Muscle of back (tissue), 13 donors: ENCODE measurements at places on chromosomes 4 and X. TPM values are rescaled to one million over a fixed set of nuclear protein-coding genes. Genes with fewer than 3 reads are reported as not detected.

DNA sequence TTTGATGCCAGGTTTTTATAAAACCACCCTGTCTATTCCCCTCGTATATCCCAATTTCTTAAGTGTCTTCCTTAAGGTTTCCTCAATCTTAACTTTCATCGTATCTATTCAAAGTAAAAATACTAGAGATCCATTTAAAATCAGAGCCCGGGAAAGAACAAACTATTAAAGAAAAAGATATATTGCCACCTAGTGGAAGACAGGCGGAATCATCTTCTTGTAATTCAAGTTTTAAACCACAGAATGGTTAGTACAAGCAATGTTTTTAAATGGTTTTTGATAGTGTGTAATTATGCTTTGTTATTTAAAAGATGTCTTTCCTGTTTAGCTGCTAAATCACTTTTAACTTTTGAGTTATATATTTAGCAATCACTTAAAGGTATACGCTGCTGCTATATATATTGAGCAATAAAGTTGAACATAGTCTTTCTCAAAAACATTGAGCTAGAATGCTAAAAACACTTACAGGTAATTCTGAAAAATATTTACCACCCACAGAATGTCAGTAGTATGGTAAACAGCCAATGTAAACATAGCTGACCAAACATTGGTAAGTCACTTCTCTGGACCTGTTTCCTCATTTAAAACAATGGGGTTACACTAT is 18.2 kb downstream of the PRDM8 start:
- no peak for DNase-seq

DNA sequence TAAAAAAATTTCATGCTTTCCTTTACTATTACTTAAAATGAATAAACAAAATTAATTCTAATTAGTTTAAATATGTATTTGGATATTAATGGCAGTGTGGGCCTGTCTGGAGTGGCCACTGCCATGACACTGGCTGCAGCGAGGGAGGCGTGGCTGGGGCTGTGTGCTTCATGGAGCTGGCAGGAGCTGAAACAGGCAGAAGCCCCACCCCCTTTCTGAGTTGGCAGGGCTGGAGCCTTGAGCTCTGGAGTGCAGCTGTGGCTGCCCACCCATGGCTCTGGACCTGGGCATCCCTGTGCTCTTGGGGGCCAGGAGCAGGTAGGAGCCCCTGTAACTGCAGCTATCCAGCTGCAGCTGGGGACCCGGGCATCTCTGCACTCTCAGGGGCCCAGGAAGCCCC is 8.2 kb upstream of the HSD17B11 start:
- DNase-seq = no peak

DNA sequence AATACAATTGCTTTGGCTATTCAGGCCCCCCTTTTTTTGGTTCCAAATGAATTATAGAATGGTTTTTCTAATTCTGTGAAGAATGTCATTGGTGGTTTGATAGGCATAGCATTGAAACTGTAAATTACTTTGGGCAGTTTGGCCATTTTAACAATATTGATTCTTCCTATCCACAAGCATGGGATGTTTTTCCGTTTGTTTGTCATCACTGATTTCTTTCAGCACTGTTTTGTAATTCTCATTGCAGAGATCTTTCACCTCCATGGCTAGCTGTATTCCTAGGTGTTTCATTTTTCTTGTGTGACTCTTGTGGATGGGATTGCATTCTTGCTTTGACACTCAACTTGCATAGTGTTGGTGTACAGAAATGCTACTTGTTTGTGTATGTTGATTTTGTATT is 33.0 kb downstream of the ADH6 start:
- no peak for DNase-seq

DNA sequence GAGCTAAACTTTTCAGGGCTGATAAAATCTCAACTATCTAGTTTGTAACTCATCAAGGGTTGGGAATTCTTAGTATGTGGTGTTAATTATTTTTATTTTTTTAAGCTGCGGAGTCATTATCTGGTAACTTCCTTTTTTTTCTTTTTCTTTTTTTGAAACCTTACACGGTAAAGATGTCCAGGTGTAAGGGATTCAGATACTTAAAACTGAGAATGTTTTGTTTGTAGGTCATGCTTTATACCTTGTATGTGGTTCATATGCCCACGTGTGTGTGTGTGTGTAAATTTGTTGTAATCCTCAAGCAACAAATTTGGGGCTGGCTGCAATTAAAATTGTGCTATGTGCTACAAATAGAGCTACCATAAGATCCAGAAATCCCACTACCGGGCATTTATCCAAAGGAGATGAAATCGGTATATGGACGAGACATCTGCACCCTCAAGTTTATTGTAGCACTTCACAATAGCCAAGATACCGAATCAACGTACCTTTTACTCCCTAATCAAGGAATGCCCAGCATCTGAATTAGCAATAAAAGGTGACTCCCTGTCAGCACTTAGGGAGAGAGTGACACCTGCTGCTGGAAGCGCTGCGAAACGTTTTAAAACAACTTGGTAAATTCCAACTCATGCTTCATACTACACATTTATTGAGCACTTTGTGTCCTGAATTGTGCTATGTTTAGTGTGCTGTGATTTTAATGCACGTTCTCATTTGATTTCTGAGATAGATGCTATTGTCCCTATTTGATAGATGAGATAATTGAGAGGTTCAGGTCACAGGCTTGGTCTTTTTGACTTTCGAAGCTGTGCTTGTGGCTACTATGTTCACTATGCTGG is 16.1 kb downstream of the MSMO1 start:
- no peak for DNase-seq

GRCh38 chr4:25307596-25307995 is 5.0 kb upstream of the ZCCHC4 start:
- DNase-seq = no peak

- no peak for DNase-seq
Observed at GRCh38 chr4:127236889-127237288, 395.9 kb upstream of the INTU start.

DNA sequence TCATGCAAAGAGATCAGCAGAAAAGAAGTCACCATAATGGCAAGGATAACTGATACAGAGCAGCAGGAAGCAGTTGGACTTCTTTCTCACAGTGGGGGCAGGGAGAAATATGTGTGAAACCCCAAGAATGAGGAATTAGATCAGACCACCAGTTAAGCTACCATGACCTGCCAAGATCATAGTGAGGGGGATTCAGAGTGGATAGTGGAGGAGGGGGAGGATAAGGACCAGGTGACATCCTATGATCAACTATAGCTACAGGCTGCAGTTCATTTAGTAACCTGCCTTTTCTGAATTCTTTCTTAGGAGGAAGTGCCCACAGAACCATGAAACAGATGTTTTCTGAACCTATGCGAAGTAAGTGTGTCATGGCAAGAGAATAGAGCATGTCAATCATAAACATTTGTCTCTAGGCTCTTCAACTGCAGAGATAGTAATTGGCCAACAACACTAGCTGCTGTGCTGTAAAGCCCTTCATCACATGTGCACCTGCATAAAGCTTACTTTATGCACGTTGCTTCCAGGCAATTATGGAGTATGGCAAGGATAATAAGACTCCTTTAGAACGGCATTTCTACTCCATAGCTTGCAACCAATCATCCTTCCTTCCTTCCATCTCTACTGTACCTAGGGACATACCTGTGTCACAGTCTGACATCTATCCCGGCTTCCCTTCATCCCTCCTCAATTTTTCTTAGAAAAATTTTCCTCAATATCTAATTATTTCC is 329.7 kb downstream of the EPHA5 start:
- DNase-seq = no peak

GRCh38 chr4:38769441-38769840 is 13.3 kb downstream of the TLR10 start:
- DNase-seq = no peak

DNA sequence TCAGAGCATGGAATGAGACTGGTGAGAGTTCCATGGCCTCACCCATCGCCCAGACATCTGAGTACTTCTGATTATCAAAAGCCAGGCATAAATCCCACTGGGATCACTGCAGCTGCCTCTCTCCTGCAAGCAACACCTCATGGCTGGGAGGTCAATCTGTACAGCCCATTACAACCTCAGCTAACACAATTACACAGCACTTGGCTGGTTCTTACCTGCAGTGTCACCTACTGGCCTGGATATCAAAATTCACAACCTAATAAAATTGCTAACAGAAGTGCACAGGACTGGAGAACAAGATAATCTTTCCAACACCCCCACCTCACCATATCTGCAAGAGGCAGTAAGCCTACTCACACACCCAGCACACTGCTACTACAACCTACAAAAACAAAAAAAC is 341.7 kb upstream of the NDST3 start:
- DNase-seq = no peak

DNA sequence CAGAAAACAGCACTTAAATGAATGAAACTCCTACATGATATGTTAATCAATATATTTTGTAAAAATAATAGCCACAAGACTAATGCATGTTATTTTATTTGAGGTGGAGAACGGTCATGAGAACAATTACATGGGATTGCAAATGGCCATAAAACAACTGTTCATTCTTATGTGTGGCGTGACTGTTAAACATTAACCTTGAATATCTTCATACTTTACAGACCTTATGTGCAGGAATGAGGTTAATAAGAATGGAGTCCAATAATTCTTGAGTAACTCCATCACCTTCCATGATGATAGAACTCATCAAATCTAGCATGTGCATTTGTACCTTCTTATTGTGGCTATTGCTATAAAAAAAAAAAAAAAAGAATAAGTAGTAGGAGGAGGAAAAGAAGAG is 55.3 kb downstream of the PDS5A start:
- no peak for DNase-seq

- DNase-seq = no peak
Observed at GRCh38 chr4:126137782-126138170, 823.0 kb downstream of the FAT4 start.

GRCh38 chrX:54945224-54945623 is 24.6 kb downstream of the TRO start:
- DNase-seq = no peak

GRCh38 chrX:38489341-38489740 is 72.0 kb upstream of the TSPAN7 start:
- DNase-seq = no peak

GRCh38 chr4:121633653-121634052 is 63.1 kb downstream of the ANXA5 start:
- DNase-seq = no peak

GRCh38 chr4:143383005-143383574 is 46.4 kb downstream of the GAB1 start:
- no peak for DNase-seq

Gene BEX1
- polyA plus RNA-seq = 0.99 TPM

Gene EPHA5
- polyA plus RNA-seq = 0.38 TPM

Gene MAGEB1
- polyA plus RNA-seq = not detected

Gene VGLL1
- not detected for polyA plus RNA-seq

Gene CTAG2
- not detected for polyA plus RNA-seq
